Activated CD4-positive, alpha-beta T cell treated with anti-CD3 and anti-CD28 coated beads for 4 hours (primary cell): ENCODE measurements at places on chromosomes 6 and 20.

DNA sequence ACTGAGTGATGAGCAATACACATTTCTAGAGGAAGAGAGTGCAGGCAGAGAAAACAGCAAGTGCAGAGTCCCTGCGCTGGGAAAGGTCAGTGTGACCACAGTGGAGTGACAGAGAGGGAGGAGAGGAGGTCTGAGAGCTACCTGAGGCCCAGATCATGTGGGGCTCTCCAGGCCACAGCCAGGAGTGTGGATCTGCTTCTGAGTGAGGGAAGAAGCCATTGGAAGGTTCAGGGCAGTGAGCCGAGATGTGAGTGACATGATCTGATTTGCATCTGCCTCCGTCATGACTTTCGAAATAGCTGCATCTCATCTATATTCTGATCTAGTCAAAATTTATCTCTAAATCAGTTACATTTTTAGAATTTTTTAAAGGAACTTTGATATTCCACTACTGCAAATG lies 367.1 kb downstream of the PREX1 start:
- DNase-seq, result no peak

GRCh38 chr20:18995455-18995854 lies 181.9 kb downstream of the SCP2D1 start:
- no peak for DNase-seq

DNA sequence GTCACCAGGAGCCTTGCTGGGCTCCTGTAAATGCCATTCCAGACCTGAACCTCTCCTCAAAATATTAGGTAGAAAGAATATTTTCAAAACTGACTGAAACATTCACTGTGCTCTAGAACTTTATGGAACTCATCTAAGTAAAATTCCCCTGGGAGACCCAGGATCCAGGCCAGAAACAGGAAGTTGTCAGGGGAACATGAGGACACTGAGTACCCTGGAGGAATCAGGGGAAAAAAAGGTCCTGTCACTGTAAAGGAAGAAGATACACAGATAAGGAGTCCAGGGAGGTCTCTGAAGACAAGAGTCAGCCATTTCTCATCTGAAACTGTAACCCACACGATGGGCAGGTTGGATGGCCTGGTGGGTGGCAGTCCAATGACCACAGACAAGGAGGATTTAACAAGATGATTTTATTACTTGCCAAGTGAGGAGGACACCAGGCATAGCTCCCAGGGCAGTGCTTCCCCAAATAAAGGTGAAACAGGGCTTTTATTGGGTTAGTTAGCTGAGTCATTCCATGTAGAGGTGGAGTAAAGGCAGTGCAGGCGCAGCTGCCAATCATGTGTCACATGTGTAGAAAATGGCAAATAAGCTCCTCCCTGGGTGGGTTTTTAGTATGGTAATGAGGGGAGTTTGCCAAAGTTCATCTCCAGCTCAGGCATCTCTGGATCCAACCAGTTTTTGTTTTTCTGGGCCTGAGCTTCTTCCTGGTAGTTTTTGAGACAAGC lies 138.5 kb downstream of the RCAN2 start:
- no peak for DNase-seq

DNA sequence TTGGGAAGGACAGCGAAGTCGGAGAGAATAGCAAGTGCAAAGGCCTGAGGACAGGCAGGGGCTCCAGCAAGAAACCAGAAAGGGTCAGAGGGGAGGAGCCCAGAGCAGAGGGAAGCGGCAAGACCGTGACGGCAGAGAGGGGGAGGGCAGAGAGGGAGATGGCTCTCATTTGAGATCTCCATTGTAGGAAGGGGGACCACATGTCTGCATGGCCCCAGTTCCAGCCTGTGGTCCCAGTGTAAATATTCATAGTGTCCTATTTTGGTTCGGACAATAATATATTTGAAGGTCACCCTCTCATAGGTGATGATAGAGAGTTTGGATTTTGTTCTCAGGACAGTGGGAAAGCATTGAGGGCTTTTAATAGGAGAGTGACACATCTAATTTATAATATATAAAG lies 231.1 kb upstream of the RNF24 start:
- DNase-seq, result no peak

- DNase-seq, result no peak
Measured at GRCh38 chr6:36824253-36824652, 15.0 kb downstream of the CPNE5 start.

- DNase-seq, result no peak
Measured at GRCh38 chr6:46565531-46565930, 74.3 kb upstream of the RCAN2 start.

DNA sequence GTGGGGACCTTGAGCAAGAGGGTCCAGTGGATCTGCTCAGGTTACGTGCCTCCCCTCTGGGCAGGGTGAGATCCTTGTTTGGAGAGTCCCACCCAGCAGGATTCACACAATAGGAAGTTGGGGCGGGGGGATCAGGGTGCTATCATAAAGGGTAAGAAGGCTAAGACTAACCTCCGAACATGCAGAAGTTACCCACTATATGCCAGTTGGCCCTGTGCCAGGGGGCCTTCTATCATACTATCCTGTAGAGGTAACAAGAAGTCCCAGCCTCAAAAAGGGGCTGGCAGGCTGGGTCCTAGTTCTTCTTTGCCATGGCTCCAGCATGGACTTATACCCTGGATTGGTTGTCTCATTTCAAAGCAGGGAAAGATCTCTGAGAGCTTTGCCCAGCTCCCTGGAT lies 94.1 kb downstream of the CDH26 start:
- no peak for DNase-seq

- DNase-seq, result no peak
Measured at GRCh38 chr20:59806578-59806975, 126.9 kb downstream of the SYCP2 start.

DNA sequence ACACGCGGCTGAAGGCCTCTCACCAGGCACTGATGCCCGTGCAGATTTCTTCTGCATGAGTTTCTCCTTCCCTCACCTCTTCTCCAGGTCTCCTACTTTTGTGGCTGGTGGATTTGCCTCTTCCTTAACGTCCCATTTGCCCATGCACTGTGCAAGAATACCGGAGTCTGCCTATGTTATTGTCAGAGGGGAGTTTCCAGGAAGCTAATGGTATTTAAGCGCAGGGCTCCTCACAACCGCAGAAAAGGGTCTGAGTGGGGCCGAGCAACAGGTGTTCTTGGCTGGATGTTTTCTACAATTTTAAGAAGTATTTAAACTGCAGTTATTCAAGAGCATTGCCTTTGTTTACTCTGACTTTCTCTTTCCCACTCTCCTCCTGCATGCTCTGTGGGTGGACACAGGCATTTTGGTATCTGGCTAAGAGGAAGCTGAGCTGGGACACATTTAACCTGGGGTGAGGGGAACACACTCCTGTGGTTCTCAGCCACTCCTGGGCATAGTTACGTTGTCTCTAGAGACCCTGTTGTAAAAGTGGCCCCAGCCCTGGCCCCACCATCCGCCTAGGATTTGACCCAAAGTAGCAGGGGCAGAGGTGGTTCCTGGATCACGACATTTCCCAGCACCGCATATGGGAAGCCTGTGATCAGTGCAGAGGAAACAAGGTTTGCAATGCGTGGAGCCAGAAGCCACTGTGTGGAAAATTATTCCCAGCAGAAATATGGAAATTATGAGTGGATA lies 34.4 kb downstream of the GGTLC1 start:
- no peak for DNase-seq

- no peak for DNase-seq
Measured at GRCh38 chr6:14770572-14770971, 475.3 kb upstream of the JARID2 start.

GRCh38 chr6:12624142-12624837 lies 92.3 kb upstream of the PHACTR1 start:
- DNase-seq, result no peak

DNA sequence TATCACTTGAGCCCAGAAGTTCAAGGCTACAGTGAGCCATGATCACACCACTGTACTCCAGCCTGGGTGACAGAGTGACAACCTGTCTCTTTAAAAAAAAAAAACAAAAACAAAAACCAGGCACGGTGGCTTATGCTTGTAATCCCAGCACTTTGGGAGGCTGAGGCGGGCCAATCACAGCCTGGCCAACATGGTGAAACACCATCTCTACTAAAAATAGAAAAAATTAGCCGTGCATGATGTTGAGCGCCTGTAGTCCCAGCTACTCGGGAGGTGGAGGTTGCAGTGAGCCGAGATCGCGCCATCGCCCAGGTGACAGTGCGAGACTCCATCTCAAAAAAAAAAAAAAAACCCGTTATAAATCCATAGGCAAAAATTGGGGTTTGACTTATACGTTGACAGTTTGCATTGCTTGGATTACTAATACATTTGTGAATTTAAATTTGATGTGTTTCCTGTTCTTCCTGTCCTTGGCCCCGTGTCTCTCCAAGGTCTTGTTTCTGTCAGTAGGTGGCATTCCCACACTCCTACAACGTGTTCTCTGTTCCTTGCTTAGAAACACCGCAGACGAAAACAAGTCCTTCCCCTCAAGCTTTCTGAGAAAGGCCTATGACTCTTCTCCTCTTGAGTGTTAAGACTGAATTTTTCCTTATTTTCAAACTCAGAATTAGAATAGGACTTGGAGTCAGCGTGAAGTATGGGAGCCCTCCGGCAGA lies 147.0 kb downstream of the DTNBP1 start:
- no peak for DNase-seq

GRCh38 chr20:42610070-42610469 lies 579.6 kb downstream of the PTPRT start:
- DNase-seq, result no peak

- DNase-seq, result no peak
Measured at GRCh38 chr20:44523746-44524145, 1.9 kb upstream of the SERINC3 start.

DNA sequence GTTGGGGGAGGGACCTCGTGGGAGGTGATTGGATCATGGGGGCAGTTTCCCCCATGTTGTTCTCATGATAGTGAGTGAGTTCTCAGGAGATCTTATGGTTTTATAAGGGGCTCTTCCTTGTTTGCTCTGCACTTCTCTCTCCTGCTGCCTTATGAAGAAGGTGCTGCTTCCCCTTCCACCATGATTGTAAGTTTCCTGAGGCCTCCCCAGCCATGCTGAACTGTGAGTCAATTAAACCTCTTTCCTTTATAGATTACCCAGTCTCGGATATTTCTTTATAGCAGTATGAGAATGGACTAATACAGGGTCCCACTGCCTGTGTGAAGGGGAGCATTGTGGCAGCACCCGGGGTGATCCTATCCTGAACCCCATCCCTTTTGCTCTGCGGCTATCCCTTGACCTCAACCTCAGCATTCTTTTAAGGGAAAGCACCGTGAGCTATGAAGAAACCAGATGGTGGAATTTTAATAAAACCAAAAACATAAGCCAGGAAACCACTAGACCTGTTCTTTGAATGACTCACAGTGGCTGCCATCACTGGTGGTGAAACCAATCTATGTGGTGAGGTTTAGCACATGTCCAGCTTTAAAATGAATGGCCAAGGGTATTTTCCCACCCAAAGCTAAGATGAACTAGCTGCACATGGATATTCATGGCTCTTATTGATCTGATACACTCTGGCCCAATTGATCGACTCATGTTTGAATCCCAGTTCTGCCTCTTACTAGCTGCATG lies 62.2 kb downstream of the ZDHHC14 start:
- no peak for DNase-seq

DNA sequence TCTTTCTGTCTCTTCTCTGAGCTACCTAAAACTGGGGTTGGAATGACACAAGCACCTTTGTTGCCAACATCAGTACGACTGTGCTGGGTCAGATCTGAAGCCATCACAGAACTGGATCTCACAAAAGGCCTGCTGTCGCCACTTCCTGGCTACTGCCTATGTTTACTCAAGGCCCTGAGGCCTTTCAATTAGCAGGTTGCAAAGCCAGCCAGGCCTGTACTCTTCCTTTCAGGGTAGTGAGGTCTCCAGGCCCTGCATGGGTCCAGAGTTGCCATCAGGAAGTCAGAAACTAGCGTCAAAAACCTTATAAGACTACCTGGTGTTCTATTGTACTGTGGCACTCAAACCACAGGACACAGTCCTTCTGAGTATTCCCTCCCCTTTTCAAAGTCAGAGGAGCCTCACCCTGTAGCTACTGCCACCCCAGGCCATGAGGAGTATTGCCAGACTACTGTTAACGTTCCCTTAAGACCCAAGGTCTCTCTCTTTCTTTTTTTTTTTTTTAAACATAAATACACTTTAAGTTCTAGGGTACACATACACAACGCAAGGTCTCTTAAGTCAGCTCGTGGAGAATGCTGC lies 937.4 kb upstream of the GJE1 start:
- no peak for DNase-seq

DNA sequence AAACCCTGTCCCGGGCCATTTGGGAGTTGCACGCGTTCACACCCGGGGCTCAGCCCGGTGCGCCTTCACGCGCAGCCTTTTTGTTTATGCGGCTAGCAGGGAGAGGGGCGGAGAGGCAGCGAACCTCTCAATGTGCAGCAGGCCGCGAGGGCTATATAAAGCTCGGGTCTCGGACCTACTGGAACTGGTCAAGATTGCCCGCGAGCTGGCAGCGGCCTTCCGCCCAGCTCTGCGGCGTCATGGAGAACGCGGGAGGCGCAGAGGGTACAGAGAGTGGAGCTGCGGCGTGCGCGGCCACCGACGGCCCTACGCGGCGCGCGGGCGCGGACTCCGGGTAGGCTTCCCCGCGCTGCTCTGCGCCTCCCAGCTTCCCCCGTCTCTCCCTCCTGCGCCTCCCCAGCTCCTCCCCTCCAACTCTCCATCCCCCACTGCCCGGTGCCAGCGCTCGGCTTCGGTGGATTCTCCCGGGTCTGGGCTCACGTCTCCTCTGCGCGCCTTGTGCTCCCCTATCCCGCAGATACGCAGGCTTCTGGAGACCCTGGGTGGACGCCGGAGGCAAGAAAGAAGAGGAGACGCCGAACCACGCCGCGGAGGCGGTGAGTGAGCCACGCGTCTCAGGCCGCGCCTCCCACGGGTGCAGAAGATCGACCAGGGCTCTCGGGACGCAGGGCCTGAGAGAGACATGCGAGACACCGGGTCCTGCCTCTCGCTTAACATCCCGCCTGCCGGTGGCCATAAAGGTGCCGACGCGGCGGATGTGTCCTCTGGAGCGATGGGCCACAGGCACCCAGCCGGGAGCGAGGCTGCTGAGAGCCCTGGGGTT lies at the start of gene RIPPLY2:
Gene RIPPLY2 (plus strand): TSS at position 183 of the 823 bp plus-strand sequence. CDS start 57 bp downstream, at position 240.
- DNase-seq, result no peak

- no peak for DNase-seq
Measured at GRCh38 chr20:51759769-51760510, 8.2 kb downstream of the ATP9A start.

DNA sequence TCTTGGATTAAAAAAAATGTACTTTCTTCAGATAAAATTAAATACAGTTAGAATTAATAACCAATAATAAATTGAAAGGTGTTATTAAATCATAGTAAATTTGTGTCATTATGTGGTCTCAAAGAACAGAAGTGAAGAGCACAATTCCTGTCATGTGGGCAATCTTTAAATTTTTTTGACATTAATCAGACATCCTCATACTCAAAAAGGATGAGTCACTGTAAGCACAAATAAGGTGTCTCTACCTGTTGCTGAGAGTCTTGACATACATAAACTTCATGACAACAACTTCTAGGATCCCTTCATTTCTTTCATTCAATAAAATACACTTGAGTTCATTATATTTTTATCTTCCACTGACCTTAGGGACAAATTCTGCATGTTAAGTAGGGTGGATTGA lies 76.1 kb downstream of the SLC22A3 start:
- no peak for DNase-seq

DNA sequence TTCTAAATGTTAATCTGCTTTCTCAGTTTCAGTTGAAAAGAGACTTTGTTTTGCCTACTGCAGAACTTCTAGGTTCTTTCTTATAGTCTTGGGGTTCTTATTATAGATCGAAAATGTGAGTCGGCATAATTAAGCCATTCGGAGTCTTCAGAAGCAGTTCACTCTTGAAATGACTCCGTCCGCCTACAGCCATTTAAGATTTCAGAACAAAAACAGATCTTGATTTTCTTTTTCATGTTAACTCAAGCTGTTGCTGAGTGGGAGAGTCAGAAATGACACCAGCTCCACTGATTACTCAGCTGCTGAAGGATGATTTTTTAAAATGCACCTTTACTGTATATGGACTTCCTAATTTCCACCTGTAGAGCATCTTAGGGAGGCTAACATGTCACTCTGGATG lies 15.9 kb downstream of the PRDM1 start:
- DNase-seq, result no peak
